HAP-1 (cell line): ENCODE measurements at places on chromosomes 3 and 15.

GRCh38 chr3:178084938-178085816 is 451.1 kb upstream of the KCNMB2 start:
- peak; percentile 26 for DNase-seq

DNA sequence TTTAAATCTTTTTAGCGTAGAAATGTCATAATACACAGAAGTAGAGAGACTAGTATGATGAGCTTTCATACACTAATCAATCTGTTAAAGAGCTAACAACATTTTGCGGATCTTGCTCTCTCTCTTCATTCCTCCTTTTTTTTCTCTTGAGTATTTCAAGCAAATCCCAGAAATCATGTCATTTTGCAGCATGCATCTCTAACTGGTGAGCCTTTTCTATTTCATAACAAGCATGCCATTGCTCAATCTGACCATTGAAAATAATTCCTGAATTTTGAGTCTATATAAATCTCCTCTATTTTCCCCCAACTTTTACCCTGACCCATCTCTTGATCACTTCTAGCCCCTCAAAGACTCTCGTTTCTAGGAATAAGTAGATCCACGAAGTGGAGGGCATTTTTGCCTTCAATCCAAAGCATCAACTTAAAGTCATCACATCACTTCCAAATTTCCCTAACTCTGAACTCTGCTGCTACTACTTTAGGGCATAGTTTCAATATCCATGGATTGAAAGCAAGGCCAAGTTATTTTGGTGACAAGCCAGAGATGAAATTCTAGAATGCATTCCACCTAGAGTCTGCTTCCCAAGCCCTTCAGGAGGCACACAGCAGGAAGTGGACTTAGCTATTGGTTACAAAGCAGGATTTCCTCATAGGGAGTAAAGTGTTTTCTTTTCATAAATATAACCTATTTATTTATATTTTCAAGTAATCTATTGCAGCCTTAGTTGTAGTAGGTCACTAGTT is 253.5 kb upstream of the ZPLD1 start:
- no peak for DNase-seq

GRCh38 chr3:13233487-13234485 is 160.6 kb upstream of the IQSEC1 start:
- no peak for DNase-seq

- no peak for DNase-seq
These were observed 1.7 kb downstream of the PKM start for GRCh38 chr15:72229076-72229946.

- DNase-seq: no peak
These were observed 152.9 kb downstream of the PTPRG start for GRCh38 chr3:61714225-61714624.

DNA sequence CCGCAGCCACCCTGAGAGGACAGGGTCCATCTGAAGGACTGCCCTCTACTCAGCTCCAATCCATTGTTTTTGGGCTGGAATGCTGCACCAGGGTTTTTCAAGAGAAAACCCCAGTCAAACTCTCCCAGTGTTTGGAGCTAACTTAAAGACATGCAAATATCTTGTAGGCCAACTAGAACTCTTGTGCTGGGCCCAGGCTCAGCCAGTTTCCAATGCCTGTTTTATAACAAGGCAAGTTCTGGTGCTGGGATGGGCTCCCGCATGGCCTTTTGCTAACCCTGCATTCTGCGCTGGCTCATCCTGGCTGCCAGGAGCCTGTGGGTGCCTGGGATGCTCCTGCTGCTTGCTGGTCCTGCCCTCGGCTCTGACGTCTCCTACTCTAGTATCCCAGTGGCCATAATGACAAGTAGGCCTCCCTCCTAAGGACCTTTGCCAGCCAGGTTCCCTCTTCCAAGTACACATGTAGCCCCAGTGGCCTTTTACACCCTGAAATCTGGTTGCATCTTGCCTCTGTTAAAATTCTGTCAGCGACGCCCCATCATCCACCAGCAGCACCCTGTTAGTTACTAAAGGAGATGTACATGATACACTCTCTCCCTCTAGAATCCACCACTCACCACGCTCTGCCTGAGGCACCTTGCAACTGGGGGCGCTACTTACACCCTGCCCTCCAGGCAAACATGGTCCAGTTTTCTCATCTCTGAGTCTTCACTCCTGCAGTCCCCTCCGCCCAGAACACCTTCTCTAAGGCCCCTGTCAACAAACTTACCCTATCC is 30.5 kb upstream of the RAB6B start:
- no peak for DNase-seq

GRCh38 chr3:187828579-187829452 is 83.5 kb upstream of the BCL6 start:
- no peak for DNase-seq

GRCh38 chr15:48634893-48635292 is 10.6 kb downstream of the FBN1 start:
- DNase-seq: no peak

- no peak for DNase-seq
These were observed 286.4 kb downstream of the UBE2E2 start for GRCh38 chr3:23489300-23490158.

- no peak for DNase-seq
These were observed 55.1 kb upstream of the UBE2E1 start for GRCh38 chr3:23750573-23751210.

- no peak for DNase-seq
These were observed 46.8 kb downstream of the SCN5A start for GRCh38 chr3:38602576-38603250.

DNA sequence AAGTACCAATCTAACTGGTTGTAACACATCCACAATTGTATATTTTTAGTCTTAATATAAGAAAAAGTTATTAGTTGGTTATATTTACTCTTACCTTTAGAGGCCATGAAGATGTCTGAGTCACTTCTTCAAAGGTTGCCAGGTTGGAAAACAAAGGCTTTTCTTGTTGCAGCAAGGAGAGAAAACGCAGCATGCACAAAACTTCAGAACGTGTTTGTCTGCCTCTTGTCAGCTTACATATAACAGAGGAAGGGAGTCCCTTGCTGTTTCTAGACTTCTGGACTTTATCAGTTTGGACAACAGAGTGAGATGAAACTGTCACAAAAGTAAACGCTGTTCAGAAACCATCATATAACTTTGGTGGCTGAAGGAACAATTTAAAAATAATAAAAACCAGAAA is at the start of gene PLSCR5:
Gene PLSCR5 (minus strand): TSS at position 241 of the 400 bp plus-strand sequence. CDS start 134 bp downstream, at position 107.
- DNase-seq: no peak

DNA sequence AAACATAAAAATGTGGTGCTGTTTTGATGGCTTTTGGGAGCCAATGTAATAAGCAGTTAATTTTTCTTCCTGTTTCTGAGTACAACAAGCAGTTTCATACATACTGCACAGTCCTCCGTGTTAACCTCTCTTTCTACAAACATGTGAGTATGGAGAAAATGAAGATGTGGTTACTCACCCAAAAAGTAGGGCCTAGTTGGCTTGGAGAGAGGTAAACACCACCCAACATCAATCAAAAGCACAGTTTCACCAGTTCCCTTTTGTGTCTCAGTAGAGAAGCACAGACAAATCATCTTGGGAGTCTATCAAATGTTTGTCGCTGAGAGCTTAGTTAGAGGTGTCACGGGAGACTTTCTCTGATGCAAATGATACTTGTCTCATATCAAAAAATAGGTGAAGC is 320.2 kb downstream of the UNC13C start:
- DNase-seq: no peak

DNA sequence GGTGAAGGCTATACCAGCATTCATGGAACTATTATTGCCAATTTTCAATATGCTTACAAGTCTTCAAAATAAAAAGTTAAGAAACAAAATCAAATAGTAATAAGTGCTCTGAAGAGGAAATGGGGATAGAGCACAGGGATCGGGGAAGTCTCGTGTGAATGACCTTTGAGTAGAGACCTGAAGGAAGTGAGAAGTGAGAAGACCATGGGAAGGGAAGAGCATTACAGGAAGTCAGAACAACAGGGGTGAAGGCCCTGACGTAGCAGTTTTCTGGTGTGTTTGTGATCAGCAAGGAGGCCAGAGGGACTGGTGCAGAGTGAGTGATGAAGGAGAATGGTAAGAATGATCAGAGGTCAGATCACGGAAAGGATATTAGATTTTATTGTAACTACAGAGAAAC is 48.1 kb downstream of the STAC start:
- no peak for DNase-seq

- DNase-seq: no peak
These were observed 91.7 kb upstream of the MITF start for GRCh38 chr3:69647511-69648110.

DNA sequence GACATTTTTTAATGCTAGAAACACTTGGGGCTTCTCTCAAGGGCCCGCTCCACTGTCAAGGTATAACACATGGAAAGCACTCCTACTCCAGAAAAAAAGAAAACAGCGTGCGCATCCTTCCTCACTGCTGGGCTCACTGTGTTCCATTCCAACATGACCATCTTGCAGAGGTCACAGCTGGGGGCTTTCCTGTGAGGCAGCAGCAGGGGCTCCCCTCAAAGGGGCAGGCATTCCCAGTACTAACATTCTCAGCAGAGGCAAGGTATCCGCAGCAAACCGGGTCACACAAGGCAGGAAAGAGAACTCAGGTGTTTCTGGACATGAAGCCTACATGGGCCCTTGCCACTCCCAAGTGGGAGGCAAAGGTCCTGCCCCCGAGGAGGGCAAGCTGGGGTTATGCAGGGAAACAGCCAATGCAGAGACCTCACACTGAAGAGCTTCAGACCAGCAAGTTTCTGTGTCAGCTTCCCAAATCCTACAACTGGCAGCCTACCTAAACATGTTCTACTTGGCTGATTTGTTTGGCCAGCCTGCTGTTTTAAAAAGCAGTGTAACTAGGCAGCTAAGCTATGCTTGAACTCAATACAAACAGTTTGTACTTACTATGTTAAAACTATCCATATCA is 6.4 kb downstream of the BDH1 start:
- no peak for DNase-seq

DNA sequence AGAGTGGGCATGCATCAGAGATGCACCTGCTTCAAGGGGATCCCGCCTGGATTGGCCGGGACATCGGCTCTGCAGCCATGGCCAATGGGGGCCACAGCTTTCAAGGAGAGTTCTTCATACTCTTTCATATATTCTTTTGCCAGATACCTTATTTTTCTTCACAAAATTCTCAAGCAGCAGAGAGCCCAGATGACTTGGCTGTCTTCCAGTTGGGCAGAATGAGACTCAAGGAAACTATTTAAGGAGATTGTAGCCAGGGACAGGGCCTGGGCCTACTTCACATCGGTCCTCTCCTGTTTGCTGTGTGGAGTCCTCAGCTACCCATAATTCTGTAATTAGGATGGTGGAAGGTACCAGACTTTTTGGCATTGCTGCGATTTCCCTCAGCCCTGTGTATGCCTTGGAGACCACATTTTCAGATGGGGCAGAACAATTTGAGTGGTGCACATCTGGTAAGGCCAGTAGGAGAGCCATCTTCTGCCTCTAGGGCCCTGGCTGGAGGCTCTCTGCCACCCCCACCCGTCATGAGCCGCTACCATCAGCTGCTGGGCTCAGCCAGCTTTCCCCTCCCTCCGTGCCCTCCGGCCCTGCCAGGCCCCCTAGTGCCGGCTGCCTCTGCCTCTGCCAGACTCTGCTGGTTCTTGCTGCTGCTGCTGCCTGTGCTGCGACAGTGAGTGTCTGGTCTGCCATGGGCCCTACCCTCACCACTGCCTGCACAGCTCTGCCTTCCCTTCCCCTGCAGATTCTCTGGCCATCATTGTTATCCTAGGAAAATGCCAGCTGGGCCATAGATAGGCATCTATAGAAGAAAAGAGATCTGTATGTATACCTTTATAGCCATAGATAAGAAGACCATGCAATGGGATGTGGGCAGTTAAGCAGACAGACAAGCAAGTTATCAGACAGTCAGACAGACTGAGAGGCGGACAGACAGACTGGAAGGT is 6.7 kb downstream of the PLIN1 start:
- DNase-seq: no peak

- no peak for DNase-seq
These were observed 26.0 kb downstream of the SLC12A6 start for GRCh38 chr15:34311563-34311962.

DNA sequence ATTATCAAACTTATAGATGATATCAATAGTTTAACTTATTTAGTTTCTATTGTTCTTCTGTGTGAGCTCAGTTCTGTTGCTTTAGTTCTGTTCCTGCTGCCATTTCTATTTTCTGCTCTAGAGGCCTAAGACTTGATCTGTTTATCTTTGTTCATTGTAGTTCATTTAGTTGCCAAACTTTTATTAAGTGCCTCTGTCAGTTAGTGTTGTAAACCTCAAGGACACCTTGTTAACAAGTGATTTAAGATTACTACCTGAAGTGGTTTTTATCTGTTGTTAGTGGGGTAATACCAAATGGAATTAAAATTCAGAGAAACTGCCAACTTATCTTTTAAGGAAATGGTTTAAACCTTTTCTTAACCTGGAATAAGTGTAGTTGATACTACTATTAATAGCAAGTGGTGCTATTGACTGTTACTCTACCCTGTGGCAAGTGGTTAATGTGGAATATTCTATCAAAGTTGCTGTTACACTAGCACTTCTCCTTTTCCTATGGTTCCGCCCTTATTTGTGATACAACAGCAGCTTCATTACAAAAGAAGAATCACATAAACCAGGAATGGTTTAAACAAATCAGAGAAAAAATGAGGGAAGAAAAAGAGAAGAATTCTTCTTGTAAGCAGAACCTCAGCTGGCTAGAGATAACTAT is 500.6 kb upstream of the GOLIM4 start:
- DNase-seq: no peak

DNA sequence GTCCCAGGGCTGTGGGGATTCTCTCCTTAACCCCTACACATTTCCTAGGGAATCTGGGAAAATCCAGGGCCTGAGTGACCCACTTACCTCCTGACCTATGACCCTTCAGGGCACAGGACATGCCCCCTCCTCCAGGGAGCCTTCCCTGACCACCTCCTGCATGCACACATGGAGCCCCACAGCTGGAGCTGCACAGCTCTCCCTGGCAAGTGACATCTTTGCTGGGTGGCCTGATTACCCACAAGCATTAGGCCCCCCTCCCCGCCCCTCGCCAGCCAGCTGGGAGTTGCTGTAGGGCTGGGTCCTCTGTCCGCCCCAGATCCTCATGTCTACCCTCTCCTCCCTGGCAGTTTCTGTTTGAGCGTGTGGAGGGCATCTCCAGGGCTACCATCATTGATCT is 21.4 kb downstream of the HDAC11 start:
- no peak for DNase-seq

GRCh38 chr3:38360345-38360744 is 13.8 kb downstream of the XYLB start:
- no peak for DNase-seq

GRCh38 chr3:177615015-177615414 is 417.7 kb upstream of the TBL1XR1 start:
- DNase-seq: no peak

- DNase-seq: no peak
These were observed 97.0 kb downstream of the FBXL22 start for GRCh38 chr15:63694184-63694583.

- DNase-seq: no peak
These were observed 14.2 kb downstream of the DNAH1 start for GRCh38 chr3:52330194-52330805.

DNA sequence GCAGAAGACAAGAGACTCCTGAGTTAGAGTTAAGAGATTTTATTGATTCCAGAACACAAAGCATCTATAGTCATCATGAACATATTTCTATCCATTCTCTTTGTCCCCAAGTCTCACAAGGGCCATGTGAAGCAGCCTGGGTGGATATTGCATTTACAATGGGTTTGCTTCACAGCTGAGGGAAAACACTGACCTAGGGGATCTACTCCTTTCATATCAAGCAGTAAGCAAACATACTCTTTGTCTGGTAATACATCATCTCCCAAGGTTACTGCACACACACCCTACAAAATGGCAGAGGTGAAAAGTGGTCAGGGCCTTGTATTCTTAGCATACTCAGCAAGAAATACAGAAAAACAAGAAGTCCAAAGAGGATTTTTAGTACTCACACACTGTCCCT is 267.7 kb upstream of the BCHE start:
- no peak for DNase-seq
